Stimulated activated CD8-positive, alpha-beta memory T cell treated with anti-CD3 and anti-CD28 coated beads, Interleukin-2, amount 100 ng/mL, for 1 hour (primary cell): ENCODE measurements at places on chromosomes 2 and 18.

GRCh38 chr2:31555967-31556706 is 24.6 kb downstream of the SRD5A2 start:
- DNase-seq: no peak

GRCh38 chr2:4780679-4781078 is 911.5 kb upstream of the SOX11 start:
- DNase-seq: no peak

DNA sequence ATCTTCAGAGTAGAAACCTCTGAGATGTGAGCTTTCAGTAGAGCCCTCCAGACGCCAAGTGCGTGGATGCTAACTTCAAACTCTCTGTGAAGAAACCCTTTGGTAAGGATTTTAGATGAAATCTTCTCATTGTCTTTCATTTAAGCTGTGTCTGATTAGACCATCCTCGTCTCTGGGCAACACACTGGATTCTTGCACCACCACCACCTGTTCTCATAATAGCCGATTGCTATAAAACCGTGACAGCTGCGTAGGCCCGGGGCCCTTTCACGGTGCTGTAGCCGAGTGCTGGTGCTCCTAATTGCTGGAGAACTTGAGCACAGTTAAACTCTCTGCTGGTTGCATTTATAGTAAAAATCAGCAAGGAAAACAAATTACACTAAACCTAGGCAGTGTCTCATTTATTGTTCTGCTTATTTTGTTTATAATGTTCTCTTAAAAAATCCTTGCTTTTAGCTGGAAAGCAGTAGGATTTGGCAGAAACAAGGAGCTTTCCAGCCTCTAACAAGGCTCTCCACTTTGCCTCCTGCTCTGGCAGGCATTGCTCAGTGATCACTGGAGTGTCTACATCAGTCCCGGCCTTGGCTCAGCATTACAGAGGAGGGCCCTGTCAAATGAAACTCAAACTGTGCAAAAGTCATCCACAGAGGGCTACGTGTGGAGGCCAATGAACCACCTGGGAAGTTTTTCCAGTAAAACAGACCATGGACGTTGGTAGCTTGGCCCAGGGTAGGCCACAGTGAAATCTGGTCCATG is 40.9 kb upstream of the MBP start:
- no peak for DNase-seq

GRCh38 chr18:36813824-36814223 is 15.0 kb downstream of the TPGS2 start:
- no peak for DNase-seq

- DNase-seq: no peak
Observed at GRCh38 chr2:180716186-180717180, 263.9 kb upstream of the UBE2E3 start.

- no peak for DNase-seq
Observed at GRCh38 chr2:25333981-25334380, 7.7 kb downstream of the DNMT3A start.
